Sigmoid colon (tissue), 7 donors: ENCODE measurements at places on chromosomes 7 and 10. TPM values are rescaled to one million over a fixed set of nuclear protein-coding genes. Genes with fewer than 3 reads are reported as not detected.

The WDR86 gene
- 14.4 TPM for total RNA-seq

The PDE1C gene
- 13.2 TPM for total RNA-seq

The TMEM236 gene
- 1.3 TPM for total RNA-seq

The PTF1A gene
- not detected for total RNA-seq

The HABP2 gene
- not detected for total RNA-seq

The OPN4 gene
- not detected for total RNA-seq

The CLCN1 gene
- not detected for total RNA-seq

The SH2B2 gene
- total RNA-seq: 1.2 TPM

The IKZF1 gene
- total RNA-seq: 5.5 TPM

The NODAL gene
- not detected for total RNA-seq

The FZD8 gene
- 6.6 TPM for total RNA-seq

The VSTM4 gene
- total RNA-seq: 13.3 TPM

The ST8SIA6 gene
- 1.1 TPM for total RNA-seq

The SLC29A3 gene
- total RNA-seq: 6.2 TPM

The EPO gene
- total RNA-seq: not detected

The HOXA4 gene
- total RNA-seq: 3.2 TPM

The MYO1G gene
- 1.1 TPM for total RNA-seq

The ZC3HAV1L gene
- total RNA-seq: 27.7 TPM

The PPP1R3C gene
- 40.0 TPM for total RNA-seq

The SPDYE2B gene
- total RNA-seq: not detected

The FANK1 gene
- 1.5 TPM for total RNA-seq

The SEMA3A gene
- 50.1 TPM for total RNA-seq

The GLCCI1 gene
- 17.7 TPM for total RNA-seq

The STARD3NL gene
- total RNA-seq: 28.2 TPM
